HepG2 (cell line): ENCODE measurements at places on chromosomes 11 and 22.

- DNase-seq, result no peak
Observed at GRCh38 chr11:113894421-113894996, 10.1 kb upstream of the HTR3B start.

GRCh38 chr11:111416231-111416960 is 37.3 kb upstream of the POU2AF1 start:
- no peak for DNase-seq

- DNase-seq, result no peak
Observed at GRCh38 chr11:77345621-77346020, 44.1 kb upstream of the GDPD4 start.

GRCh38 chr11:45362636-45363035 is 76.5 kb upstream of the SYT13 start:
- no peak for DNase-seq

DNA sequence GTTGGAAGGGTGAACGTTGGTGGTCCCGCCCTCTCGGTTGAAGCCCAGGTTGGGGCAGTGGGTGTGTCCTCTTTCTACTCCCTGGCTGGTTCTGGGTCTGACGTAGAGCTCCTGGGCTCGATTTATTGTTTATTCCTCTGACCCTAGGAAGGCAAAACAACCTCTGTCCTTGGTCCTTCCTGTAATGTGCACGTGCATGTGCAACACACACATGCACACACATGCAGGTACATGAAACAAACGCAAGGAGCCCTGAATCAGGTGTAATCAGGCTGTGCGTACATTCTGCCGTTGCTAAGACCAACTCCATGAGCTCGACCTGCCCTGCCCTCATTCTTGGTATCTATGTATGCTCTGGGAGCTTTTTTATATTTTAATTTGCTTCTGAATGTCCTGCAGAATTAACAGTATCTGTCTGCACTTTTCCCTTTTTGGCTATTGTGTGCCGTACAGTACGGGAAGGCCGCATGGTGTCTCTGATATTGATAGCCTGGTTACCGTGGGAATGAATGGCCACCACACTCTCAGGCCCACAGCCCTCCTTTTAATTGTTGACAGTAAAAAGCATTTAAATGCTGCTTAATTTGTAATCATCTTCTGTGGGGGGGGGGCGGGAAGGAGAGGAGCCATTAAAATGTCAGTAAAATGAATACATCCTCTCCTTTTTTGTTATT is 66.0 kb upstream of the NNMT start:
- no peak for DNase-seq

DNA sequence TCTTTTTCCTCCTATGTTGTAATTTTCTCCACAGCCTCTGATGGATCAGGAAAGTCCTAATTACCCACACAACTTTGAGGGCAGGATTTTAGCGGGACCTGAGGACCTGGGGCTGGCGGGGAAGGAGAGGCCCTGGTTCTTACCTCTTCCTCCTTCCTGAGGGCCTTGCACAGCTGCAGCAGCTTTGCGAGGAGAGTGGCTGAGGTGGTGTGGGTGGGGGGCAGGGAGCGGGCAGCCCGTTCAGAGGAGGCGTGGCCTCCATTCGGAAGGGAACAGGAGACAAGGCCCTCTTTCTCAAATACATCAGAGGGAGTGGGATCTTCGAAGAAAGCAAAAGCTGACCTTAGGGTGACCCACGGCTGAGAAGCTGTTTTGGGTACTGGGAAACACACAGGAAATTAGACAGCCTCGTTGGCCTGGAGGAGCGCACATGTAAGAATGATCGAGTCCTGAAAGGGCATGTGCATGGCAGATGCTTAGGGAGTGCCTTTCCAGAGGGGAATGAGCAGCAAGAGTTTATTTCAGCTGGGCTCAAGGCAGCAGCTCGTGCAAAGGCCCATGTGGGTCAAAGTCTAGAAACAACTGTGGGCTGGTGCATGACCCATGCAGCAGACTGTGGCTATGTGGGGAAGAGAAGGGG is 76.6 kb upstream of the NARS2 start:
- no peak for DNase-seq
